HFF-Myc (cell line): ENCODE measurements at places on chromosomes 7 and 10.

DNA sequence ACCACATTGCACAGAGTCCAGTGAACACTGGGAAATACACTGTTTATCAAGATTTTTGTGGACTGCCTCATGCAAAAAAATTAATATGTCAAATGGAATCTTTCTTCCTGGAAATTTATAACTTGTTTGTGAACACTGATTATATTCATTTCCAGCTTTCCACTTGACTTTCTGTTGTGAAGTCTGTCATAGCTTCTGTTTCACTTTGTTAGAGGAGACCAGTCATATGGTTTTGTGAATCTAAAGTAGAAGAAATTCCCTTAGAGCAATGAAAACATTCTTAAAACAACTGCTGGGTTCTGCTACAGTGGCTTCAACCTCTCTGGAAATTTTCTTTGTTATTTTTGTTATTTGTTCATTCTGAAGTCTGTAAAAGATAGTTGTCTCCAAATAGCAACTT is 349.5 kb upstream of the NFE2L3 start:
- no peak for DNase-seq

DNA sequence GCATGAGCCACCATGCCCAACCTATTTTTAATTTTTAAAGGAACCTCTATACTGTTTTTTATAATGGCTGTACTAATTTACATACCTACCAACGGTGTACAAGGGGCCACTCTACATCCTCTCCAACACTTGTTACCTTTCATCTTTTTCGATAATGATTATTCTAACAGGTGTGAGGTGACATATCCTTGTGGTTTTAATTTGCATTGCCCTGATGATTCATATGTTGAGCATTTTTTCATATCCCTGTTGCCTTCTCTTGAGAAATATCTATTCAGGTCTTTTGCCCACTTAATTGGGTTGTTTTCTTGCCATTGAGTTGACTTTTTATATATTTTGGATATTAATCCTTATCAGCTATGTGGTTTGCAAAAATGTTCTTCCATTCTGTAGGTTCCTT is 167.0 kb downstream of the CTTNBP2 start:
- no peak for DNase-seq

DNA sequence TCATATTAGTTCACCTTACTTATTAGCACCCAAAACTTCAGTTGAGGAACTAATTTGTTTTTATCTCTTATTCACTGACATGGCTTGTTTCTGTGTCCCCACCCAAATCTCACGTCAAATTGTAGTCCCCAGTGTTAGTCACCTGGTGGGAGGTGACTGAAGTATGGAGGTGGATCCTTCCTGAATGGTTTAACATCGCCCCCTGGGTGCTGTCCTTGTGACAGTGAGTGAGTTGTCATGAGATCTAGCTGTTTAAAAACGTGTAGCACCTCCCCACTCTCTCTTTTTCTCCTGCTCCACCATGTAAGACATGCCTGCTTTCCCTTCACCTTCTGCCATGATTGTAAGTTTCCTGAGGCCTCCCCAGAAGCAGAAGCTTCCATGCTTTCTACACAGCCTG is 75.0 kb upstream of the HECTD2 start:
- no peak for DNase-seq

DNA sequence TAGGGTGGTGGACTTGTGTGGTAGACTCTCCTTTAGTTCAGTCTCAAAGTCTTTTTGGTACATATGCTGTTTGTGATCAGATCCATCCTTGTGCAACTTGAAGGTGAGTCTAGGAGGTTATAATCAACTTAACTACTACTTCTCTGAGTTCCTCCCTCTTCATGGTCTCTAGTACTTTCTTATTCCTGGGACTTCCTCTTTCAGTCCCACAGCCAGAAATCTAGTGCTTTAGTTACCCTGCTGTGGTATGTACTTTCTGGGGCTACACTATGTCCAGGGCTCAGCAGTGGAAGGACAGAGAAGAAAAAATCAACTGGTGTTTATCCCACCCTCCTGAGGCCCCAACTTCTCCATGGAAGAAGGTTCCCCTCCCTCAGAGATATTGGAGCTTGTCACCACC is 19.4 kb upstream of the ATAD1 start:
- DNase-seq, result no peak

- no peak for DNase-seq
Observed at GRCh38 chr7:141575164-141575563, 24.0 kb downstream of the AGK start.

GRCh38 chr7:5598769-5599371 is 175.2 kb upstream of the TNRC18 start:
- no peak for DNase-seq

DNA sequence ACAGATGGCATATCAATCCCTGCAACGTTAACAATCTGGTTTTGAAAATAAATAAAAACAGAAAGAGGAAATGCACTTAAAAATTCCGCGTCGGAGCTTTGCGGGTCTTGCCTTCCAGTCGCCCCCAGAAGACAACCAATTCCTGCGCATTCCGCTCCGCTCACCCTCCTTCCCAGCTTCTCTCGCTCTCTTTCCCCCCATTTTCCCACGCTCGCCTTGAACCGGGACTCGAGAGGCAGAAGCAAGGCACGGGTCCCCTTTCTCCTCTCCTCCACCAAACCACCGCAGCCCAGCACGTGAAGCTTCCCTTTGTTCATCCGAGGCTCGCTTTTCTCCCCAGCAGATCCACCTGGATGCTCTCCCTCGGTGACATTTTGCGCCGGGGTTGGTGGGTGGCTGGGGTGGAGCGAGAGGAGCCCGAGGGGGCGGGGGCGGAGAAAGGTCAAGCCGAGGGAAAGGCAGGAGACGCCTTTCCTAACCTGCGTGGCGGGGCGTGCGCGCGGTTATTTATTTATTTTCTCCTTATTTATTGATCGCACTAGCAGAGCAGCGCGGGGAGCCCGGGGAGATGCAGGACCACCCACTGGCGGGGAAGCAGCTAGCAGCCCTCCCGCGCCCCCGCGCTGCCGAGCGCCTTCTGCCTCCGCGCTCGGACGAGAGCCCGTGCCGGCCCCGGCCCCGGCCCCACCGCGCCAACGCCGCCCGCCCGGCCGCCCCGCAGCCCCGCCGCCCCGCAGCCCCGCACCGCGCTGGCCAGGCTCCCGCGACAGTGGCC is at the start of gene KCND2:
KCND2 (plus strand) TSS at position 475 of the 775 bp plus-strand sequence.
- DNase-seq, result no peak

DNA sequence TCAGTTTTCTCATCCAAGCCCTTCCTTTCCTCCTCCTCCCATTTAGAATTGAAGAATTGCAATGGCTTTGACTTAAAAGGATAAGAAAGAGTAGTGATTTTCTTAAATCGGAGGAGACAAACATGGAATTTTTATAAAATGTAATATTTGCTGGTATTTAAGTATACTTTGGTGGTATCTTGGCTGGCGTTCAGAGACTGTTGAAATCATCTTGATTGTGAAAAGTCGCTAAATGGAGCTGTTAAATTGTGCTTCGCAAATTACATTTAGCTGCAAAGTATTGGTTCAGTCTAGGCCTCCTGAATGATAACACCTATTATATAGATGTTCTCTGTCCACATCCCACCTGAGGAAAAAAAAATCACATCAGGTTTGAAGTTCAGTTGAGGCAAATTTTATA is 81.8 kb downstream of the ARID5B start:
- DNase-seq, result no peak

- no peak for DNase-seq
Observed at GRCh38 chr10:79052291-79053080, 16.3 kb upstream of the ZMIZ1 start.

- DNase-seq, result no peak
Observed at GRCh38 chr10:11678074-11678793, 63.9 kb upstream of the ECHDC3 start.

- DNase-seq, result peak; percentile 80
Observed at GRCh38 chr7:81161451-81162075, 242.7 kb upstream of the SEMA3C start.
